Heart right ventricle (tissue), 16 donors: ENCODE measurements at places on chromosomes 12 and 14. TPM values are rescaled to one million over a fixed set of nuclear protein-coding genes. Genes with fewer than 3 reads are reported as not detected.

Gene LALBA
- total RNA-seq: not detected

Gene CYP27B1
- not detected for total RNA-seq

Gene CFL2
- total RNA-seq: 855 TPM

Gene KERA
- total RNA-seq: not detected

Gene RIPK3
- total RNA-seq: 3.4 TPM

Gene NTF3
- 0.79 TPM for total RNA-seq
